ENCODE measurements at places on chromosomes 16 and 17.
A peak's percentile ranks its signal among the peaks of the same experiment; 100 is the strongest.

- DNase-seq = no peak
These were observed 18.0 kb downstream of the N4BP1 start for GRCh38 chr16:48591976-48592375.

- no peak for DNase-seq
These were observed 402.1 kb upstream of the ERCC4 start for GRCh38 chr16:13517841-13518240.

GRCh38 chr16:761625-762513, 1.3 kb downstream of the MSLN start:
- no peak for DNase-seq

DNA sequence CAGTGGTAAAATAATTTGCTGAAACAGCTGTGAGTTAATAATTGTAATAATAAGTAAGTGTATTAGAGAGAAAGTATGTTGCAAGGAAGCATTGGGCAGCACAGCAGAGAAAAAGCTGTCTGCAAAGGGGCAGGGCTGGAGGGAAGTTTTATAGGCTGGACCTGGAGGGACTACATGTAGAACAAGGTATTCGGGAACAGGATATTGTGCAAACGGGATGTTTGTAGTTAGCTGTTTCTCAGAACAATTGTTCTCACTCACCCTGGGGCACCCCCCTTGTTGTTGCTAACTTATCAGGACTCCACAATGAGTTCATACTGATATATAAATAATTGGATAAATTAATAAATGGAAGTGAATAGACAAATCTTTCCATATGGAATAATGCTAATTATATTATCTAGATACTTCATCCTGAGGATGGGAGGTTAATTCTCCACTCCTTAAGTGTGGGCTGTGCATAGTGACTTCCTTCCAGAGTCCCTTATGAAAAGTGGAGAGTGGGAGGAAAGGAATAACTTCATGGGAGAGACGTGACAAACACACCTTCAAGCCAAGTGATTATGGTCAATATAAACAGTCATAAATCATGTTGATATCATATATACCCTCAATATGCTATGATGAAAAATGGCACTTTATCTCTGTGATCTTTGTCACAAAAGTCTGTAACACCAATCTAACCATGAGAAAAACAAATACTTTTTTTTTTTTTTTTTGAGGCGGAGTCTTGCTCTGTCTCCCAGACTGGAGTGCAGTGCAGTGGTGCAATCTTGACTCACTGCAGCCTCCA, 85.4 kb downstream of the PPM1E start:
- no peak for DNase-seq

DNA sequence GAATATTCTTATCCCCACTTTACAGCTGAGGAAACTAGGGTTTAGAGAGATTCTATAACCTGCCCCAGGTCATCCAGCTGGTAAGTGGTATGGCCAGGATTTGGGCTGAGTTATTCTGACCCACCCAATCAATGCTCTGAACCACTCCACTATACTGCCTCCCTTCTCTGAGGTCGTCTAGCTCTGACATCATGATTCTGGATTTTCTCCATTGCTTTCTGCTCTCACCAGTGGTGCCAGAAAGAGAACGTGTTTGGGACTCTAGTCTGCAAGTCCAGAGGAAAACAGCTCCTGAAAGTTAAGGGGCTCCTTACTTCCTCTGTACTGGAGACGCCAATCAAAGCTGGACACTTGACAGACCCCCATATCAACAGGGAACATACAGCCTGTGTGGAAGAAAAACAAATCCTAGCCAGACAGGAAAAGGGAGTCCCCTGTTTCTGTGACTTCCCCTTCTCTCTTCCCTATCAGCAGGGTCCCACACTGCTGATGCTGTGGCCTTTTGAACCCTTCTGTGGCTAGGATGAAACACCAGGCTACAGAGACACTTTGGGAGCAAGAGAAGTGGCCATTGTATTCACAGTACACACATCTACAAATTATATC, 6.0 kb upstream of the EZH1 start:
- no peak for DNase-seq

GRCh38 chr17:34663714-34664113, 84.3 kb downstream of the TMEM132E start:
- DNase-seq = no peak

GRCh38 chr17:66467766-66468165, 165.4 kb downstream of the PRKCA start:
- no peak for DNase-seq

- no peak for DNase-seq
These were observed 11.2 kb downstream of the TADA2A start for GRCh38 chr17:37417852-37418251.

GRCh38 chr16:3187798-3188674, at the start of gene OR1F1:
OR1F1 (plus strand) TSS chr16:3188204.
- DNase-seq = peak; percentile 42

- no peak for DNase-seq
These were observed 5.0 kb upstream of the PVALEF start for GRCh38 chr17:81160306-81160705.

GRCh38 chr16:57709663-57710062, 15.1 kb downstream of the DRC7 start:
- DNase-seq = no peak

GRCh38 chr17:4249452-4250029, 14.2 kb downstream of the ANKFY1 start:
- DNase-seq = no peak

DNA sequence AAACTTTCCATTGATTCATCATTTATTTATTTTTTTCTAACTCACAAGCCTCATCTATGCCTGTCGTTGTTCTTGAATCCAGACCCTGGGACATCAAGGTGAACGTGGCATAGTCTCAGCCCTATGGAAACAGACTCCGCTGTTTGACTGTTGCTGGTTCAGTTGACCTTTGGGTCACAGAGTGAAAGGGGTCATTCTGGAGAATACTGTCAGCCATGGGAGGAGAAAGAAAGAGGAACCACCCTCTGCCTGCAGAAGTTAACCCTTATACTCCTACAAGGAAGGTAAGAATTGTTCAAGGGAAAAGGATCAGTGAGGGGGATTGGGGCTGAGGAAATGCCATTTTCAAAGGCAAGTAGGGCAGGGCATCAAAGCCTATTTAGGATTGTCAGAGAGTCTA, 387.6 kb upstream of the MAF start:
- DNase-seq = no peak

DNA sequence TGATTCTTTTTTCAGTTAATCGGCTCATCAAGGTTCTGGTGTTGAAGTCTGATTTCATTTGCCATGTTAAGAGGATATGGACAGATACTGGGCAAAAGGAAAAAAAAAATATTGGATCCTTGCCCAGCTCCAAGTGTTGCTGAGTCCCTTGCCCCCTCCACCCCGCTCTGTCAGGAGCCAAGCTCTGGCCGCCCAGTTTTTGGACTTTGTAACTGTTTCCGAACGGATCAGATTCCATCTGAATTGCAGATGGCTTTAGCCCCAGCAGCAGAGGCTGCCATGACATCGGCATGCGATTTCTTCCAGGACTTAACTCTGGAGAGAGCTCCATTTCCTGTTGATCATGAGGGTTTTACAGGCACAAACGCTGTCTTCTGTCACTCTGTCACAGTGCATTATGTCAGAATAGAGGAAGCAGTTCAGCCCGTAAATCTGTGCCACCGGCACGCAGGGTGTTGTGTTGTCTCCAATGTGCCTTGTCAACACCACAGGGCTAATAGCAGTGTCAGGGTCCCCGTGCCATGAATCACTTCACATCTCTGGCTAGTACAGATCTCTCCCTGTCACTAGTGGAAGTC, 615.6 kb downstream of the MAF start:
- DNase-seq = no peak

DNA sequence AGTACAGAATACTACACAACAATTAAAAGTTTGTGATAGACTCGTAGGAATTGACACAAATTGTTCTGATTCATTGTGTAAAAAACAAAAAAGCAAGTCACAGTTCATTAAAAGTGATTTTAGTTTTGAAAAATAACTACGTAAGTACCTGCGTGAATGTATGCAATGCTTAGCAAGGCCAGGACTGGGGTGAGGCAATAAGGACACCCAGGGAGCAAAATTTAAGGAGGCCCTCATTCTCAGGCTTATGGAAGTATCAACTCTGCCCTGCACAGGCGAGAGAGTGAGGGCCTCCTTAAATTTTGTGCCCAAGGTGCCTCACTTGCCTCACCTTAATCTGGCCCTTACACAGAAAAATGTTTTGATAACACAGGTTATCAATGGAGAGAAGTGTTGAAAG, 31.4 kb downstream of the NOG start:
- DNase-seq = no peak

DNA sequence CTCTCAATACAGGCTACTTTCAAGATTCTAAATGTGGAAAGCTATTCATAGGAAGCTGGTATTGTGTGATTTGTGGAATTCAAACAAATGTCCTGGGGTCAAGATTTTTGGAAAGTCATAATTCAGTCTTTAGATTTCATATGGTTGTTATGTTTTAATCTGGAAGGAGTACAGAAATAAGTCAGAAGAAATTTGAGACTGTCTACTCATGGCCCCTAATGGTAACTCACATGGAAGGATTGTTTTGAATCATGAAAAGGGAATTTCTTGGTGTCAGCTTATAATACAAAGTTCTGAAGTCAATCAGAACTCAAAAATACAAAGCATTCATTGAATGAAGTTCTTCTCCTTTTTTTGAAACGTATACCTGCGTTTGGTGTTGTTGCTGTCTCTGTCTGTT, 3.1 kb downstream of the KCNJ2 start:
- no peak for DNase-seq

GRCh38 chr17:47995241-47995935, 24.5 kb downstream of the CDK5RAP3 start:
- no peak for DNase-seq

GRCh38 chr17:43219746-43220380, 8.2 kb downstream of the TMEM106A start:
- no peak for DNase-seq

DNA sequence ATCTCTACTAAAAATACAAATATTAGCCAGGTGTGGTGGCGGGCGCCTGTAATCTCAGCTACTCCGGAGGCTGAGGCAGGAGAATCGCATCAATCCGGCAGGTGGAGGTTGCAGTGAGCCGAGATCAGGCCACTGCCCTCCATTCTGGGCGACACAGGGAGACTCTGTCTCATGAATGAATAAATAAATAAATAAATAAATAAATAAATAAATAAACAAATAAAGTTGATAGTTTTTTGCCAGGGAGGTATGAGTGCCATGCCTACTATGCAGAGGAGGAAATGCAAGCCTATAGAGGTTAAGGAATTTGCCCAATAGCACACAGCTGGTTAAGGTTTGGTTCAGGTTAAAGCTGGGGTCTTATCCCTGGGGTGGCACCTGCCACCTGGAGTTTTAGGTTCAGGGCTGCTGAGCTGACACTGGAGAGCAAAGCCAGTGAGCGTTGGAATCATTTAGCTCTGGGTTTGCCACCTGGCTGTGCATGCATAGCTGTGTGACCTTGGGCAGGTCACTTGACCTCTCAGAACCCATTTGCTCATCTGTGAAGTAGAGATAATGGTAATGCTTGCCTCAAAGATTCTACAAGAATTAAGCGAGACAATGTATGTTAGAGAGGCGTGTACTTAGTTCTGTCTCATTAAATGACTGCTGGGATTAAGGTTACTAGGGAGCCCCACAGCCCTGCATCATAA, 1.2 kb downstream of the OTOA start:
- DNase-seq = no peak

- DNase-seq = no peak
These were observed 30.0 kb upstream of the SLC5A10 start for GRCh38 chr17:18921912-18922451.

DNA sequence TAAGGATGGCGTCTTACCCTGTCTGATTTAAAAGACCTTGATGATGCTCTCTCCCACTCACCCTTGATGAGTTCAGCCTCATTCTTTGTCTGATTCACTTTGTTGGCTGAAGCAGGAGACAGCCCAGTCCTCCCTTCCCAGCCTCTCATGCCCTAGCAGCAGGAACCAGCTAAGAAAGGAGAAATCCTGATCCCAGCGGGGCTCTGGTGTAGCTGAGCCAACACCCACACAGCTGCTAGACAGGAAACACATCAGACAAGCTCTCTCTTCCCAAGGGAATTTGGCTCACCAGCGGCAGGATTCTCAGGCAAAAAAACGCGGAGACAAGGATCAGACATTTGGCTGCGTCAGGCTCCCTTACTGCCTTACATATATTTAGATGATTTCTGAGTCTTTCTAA, 211.5 kb downstream of the CDH11 start:
- no peak for DNase-seq

GRCh38 chr16:55588799-55589198, 22.3 kb downstream of the CAPNS2 start:
- DNase-seq = no peak

GRCh38 chr17:62870030-62870541, 62.0 kb upstream of the MARCHF10 start:
- DNase-seq = no peak

DNA sequence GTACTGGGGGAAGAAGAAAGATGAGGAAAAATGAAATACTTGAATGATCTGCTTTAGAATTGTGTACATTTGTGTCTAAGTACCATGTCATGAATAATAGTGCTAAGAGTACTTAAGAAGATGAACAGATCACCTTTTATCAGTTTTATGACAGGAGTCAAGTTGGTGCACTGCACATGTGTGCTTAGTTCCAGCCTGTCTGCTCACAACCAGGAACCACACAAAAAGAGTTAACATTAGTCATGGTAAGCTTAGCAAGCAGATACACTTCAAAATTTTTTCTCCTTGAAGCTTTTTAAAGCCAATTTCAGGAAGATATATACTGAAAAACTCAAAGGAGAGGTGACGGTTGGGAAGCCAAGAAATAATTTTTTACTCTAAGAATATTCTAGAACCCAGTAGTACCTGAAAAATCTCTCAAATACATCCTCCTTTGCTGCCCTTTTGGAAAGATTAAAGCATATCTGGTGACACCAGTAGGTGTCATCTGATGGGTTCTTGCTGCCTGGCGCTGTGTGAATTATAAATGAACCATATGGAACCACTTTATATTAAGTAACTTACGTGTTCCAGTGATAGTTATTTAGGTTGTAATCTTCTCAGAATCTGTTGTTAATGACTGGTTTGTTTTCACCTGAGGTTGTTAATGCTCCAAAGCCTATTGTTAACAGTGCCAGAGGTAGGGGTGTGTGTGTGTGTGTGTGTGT, 93.4 kb downstream of the MSI2 start:
- DNase-seq = no peak

GRCh38 chr17:6046431-6046830, 23.7 kb upstream of the WSCD1 start:
- DNase-seq = no peak

DNA sequence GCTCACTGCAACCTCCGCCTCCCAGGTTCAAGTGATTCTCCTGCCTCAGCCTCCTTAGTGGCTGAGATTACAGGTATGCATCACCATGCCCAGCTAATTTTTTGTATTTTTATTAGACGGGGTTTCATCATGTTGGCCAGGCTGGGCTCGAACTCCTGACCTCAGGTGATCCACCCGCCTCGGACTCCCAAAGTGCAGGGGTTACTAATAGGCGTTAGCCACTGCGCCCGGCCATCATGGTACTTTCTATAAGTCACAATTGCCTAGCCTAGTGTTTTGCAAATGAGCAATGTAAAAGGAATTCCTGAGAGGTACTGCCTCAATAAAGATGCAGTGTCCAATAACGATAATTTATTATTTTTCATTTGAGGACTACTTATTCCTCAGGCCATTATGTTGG, 13.9 kb upstream of the PSMC3IP start:
- DNase-seq = no peak

All from activated CD4-positive, alpha-beta T cell treated with anti-CD3 and anti-CD28 coated beads, Interleukin-2, amount 50 U/mL, for 4 hours (primary cell).